Right kidney (tissue), 9 donors: ENCODE measurements at places on chromosomes 16 and 17.

GRCh38 chr17:41026715-41027471, at the start of gene KRTAP1-5:
KRTAP1-5 (minus strand) TSS chr17:41027208; CDS start chr17:41027155, 53 bp downstream.
- no peak for DNase-seq

DNA sequence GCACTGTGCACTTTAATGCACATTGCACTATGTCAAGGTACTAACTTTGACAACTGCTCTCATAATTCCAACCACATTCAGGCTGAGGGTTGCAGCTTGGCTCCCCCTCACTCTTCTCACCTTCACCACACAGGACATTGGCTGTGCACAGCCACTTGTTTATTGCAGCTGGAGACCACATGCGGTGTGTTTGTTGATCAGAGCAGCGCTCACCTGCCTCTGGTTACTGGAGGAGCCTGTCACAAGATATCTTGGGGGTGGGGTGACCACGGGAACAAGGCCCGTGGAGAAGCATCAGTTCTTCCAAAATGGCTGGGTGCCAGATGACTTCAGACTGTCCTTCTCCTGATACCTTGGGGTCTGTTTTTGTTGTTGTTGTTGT, 10.6 kb upstream of the CCL5 start:
- DNase-seq: no peak

DNA sequence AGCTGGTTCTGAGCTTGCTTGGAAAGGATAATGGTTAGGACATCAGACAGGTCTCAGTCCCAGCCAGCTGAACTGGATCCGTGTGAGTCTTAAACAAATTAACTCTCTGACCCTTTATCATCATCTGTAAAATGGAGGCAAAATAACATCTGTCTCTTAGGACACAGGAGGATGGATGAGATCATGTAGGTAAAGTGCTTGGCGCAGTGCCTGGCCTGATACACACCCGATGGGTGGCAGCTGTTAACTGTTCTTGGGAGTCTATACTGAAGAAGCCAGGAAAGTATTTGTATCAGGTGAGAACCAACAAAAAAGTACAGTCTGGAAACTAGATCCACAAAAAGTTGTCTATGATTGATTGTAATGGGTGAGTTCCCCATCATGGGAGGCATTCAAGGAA, 188.6 kb downstream of the C16orf78 start:
- no peak for DNase-seq

- no peak for DNase-seq
These were observed 34.3 kb downstream of the IL4R start for GRCh38 chr16:27347930-27348685.

GRCh38 chr17:79070266-79070880, 4.3 kb upstream of the ENGASE start:
- no peak for DNase-seq
